Muscle of leg (tissue), 16 donors: ENCODE measurements at places on chromosomes 13 and 19. TPM values are rescaled to one million over a fixed set of nuclear protein-coding genes. Genes with fewer than 3 reads are reported as not detected.

DNA sequence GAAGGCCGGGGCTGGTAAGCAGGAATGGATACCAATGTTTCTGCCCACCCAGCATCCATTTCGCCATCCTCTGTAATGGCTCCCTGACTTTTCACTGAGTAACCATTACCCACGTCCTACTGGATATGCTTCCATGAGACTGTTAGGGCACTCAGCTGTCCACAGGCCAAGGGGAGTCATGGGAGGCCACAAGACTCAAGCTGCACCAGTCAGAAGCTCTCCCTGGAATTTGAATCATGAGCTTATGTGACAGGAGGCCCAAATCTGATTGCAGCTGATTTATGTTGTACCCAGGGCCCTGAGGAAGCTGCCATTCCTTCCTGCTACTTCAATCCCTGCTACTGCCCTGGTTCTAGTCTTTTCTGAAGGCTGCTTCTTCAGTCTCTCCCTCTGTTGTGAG lies 28.3 kb downstream of the DEDD2 start:
- no peak overlapping the region for H3K4me3 ChIP-seq
- H3K4me1 ChIP-seq = no peaks in the 10 kb centered on the region
- no peaks in the 10 kb centered on the region for H3K36me3 ChIP-seq

- DNase-seq = no peak
- H3K36me3 ChIP-seq = peaks cover 16% of the 10 kb centered on the region
- no peak overlapping the region for H3K27ac ChIP-seq
- no peak overlapping the region for H3K4me3 ChIP-seq
- H3K4me1 ChIP-seq = no peaks in the 10 kb centered on the region
- H3K27me3 ChIP-seq = no peaks in the 10 kb centered on the region
These were observed 6.4 kb downstream of the NUDT15 start for GRCh38 chr13:48043789-48044503.

Gene S1PR4
- polyA plus RNA-seq = 0.37 TPM

DNA sequence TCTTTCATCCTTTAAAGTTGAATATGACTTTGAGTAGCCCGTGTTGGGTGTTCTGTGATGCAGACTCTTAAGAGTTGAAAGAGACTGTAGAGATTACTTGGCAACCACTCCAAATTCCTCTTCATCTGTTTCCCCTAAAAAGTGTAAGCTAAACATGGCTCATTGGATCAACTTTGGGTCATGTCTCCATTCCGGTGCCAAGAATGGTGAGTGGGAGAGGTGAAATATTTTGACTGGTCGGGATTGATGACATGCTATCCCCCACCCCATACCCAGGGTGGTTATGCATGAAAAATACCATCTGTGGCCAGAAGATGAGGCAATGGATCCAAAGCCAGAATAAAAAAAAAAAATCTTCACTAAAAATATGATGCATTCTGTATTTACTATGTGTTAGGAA lies 281.3 kb upstream of the SOX21 start:
- DNase-seq = no peak
- no peaks in the 10 kb centered on the region for H3K36me3 ChIP-seq
- no peaks in the 10 kb centered on the region for H3K27me3 ChIP-seq
- no peak overlapping the region for H3K4me3 ChIP-seq
- H3K27ac ChIP-seq = no peak overlapping the region

- H3K36me3 ChIP-seq = peaks cover 4% of the 10 kb centered on the region
- DNase-seq = no peak
- no peak overlapping the region for H3K27ac ChIP-seq
- H3K4me1 ChIP-seq = no peaks in the 10 kb centered on the region
- no peaks in the 10 kb centered on the region for H3K27me3 ChIP-seq
- no peak overlapping the region for H3K4me3 ChIP-seq
These were observed 11.0 kb downstream of the ZNF14 start for GRCh38 chr19:19721896-19722295.

DNA sequence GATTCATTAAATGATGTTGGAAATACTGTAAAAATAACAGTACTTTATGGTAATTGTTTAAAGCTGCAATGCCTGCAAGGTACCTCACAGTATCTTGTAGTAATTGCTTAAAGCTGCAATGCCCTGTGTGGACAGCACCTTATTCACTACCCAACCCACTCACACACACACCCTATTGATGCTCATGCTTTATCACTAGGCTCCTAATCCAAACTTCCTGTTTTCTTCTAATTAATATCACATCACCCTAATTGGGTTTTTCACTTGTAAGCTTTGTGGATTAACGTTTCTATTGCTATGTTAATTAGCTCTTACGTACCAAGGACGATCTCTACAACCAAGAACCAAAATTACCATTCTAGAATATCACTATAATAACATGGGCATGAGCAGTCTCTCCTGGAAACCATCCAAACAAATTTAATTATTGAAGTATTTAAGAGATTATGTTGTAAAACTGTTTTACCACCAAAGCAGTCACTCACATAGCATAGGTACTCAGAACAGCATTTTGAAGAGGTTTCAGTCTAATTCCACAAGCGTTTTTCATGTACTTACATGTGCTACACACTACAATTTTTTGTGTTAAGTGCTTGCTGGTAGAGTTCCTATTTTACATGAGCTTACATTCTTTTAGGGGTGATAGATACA lies 303.8 kb downstream of the PCDH9 start:
- DNase-seq = no peak
- H3K36me3 ChIP-seq = no peaks in the 10 kb centered on the region
- H3K4me3 ChIP-seq = no peak overlapping the region
- H3K4me1 ChIP-seq = no peaks in the 10 kb centered on the region

DNA sequence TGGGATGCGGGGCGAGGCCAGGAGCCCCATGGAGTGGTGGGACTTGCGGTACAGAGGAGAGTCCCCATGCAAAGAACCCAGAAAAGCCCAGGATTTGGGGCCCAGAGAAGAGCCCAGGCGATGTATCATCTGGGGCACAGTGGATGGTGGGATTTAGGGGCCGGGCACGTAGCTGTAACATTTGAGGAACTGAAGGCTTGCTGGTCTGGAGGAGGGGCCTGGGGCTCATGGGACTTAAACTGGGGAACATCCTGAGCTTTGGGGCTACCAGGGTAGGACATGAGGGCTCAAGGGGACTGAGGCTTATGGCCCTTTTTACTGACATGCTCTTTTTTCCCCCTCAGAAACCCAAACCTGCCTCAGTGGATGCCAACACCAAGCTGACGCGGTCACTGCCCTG lies 13.5 kb downstream of the MED25 start:
- no peak overlapping the region for H3K27ac ChIP-seq
- peaks cover 93% of the 10 kb centered on the region for H3K36me3 ChIP-seq
- DNase-seq = no peak
- peaks cover 29% of the 10 kb centered on the region for H3K4me1 ChIP-seq
- no peak overlapping the region for H3K4me3 ChIP-seq
- H3K27me3 ChIP-seq = no peaks in the 10 kb centered on the region

GRCh38 chr19:52188822-52189734 lies 774 bp upstream of the PPP2R1A start:
- no peaks in the 10 kb centered on the region for H3K27me3 ChIP-seq
- H3K36me3 ChIP-seq = peaks cover 15% of the 10 kb centered on the region
- H3K27ac ChIP-seq = peak overlapping the region; percentile 94
- peaks cover 26% of the 10 kb centered on the region for H3K4me1 ChIP-seq

DNA sequence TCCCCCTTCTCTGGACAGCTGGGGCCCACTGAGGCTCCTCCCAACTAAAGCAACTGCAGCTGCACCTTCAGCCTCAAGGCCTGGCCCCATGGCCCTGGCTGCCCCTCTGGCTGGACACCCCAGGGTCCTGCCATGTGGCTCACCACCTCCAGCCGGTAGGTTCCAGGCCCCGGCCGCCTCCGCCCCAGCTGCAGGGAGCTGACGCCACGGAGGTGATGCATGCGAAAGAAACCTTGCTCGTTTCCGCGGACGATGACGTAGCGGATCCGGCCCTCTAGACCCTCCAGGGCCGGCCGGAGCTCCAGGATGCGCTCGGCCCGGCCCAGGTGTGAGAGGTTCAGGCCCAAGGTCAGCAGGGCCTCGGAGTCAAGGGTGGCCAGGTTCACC lies 13.3 kb downstream of the CCL25 start:
- H3K4me1 ChIP-seq = no peaks in the 10 kb centered on the region
- no peaks in the 10 kb centered on the region for H3K27me3 ChIP-seq
- H3K36me3 ChIP-seq = no peaks in the 10 kb centered on the region
- no peak overlapping the region for H3K27ac ChIP-seq
- DNase-seq = no peak

Gene POLR1G
- 5.7 TPM for polyA plus RNA-seq
